Eye (tissue), 1 donor: ENCODE measurements at places on chromosomes 2 and 18.
A peak's percentile ranks its signal among the peaks of the same experiment; 100 is the strongest.

DNA sequence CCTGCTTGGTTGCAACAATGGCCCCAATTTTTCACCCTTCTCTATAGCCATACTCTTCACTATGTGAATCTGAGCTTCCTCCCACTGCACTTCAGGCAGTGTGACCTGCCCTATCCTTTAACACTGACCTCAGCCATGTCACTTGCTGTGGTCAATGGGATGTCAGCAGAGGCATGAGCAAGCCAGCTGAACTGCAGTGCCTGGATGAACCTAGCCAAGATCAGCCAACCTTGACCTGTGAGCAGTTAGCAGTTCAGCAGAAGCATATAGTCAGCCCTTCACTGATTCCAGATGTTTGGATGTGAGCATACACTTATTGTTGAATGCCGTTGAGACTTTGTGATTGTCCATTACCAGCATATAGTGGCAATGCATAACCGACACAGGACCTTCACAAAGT lies 63.4 kb upstream of the BOD1L2 start:
- DNase-seq: no peak

GRCh38 chr2:196984903-196985302 lies 58.4 kb upstream of the PGAP1 start:
- no peak for DNase-seq

- no peak for DNase-seq
Observed at GRCh38 chr2:16629044-16629443, 36.6 kb downstream of the CYRIA start.

DNA sequence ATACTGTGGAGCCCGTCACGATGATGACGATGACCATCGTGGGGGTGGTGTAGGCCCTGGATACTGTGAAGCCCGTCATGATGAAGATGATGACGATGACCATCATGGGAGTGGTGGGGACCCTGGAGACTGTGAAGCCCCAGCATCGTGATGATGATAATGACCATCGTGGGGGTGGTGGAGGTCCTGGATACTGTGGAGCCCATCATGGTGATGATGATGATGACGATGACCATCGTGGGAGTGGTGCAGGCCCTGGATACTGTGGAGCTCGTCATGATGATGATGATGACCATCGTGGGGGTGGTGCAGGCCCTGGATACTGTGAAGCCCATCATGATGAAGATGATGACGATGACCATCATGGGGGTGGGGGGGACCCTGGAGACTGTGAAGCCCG lies 81.0 kb upstream of the SALL3 start:
- DNase-seq: no peak

DNA sequence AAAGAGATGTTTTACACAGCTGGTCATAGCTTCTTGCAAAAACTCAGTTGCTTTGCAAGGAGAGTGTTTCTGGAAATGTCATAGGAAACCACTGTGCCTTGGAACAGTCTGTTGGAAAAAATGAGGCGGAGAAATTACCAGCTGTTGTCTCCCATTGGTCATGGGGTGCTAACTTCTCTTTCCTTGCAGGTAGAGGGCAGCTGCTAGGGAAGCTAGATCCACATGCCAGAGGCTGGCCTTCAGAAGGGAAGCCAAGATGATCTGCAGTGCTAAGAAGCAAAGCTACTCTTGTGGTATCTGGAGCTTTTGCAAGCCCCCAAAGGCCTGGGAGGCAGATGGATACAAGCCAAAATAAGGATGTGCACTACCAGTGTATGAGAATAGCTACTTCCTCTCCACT lies 34.8 kb upstream of the LAMA1 start:
- no peak for DNase-seq

- DNase-seq: peak; percentile 22
Observed at GRCh38 chr18:38427234-38427633, 861.6 kb upstream of the CELF4 start.

DNA sequence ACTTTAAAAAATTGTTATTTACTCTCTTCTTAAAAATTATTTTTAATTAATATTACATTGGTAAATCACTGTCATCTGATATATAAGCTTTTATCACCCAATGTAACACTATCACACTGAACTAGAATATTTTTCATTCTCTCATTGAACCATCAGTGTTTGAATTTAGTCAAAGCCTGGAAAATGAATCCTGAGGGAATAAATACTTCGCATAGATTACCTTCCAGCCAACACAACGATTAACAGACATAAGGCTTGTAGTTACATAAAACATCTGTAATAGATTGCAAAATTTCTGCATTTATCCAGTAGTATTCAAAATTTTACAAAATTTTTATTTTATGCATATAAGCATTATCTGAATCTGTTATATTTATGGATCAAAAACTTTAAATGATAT lies 314.9 kb downstream of the ERBB4 start:
- DNase-seq: no peak
